NCI-H774 (cell line): ENCODE measurements at places on chromosomes 12 and 14.

GRCh38 chr12:120115692-120116440, 687 bp downstream of the RAB35 start:
- no peak for DNase-seq

GRCh38 chr12:95621725-95622124, 70.4 kb upstream of the USP44 start:
- DNase-seq, result no peak

DNA sequence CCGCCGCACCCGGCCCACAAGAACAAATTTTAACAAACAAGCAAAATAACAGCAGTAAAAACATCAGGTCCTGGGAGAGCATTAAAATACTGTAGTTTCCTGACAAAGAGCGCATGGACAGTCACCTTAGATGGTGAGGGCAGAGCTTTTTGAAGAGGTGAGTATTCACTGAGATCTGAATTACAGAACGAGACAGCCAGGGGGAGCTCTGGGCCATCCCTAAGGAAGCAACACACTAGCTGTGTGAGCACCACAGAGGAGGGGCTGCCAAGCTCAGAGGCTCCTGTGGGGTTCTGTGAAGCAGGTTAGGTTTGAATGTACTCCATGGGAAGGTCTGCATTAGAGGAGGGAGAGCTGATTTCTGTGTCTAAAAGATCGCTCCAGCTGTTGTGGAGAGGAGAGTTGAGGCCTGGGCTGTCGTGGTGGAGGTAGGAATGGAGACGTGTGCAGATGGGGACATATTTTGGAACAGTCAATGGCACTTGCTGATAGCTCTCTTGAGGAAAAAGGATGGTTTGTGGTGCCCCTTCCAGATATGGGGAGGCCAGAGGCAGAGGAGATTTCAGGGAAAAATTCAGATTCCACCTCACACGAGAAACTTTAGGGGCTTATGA, 72.9 kb downstream of the TRAFD1 start:
- peak; percentile 44 for DNase-seq

- no peak for DNase-seq
Measured at GRCh38 chr12:111775205-111776193, 8.8 kb downstream of the ALDH2 start.

GRCh38 chr12:9392842-9393241, 184.6 kb upstream of the PZP start:
- no peak for DNase-seq
